D341Med (cell line): ENCODE measurements at places on chromosomes 11 and 22.

DNA sequence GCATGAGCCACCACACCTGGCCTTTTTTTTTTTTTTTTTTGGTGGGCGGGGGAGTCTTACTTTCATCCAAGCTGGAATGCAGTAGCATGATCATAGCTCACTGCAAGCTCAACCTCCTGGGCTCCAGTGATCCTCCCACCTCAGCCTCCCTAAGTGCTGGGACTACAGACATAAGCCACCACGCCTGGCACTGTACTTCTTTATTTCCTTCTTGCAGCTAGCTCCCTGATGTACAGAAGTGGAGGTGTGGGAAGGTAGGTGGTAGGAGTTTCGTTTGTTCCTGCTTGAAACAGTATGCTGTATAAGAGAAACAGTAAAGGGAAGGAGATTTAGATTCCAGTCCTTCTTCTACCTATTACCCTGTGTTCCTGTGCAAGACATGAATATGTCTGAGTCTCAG is 72.1 kb downstream of the WNT11 start:
- DNase-seq, result no peak

GRCh38 chr22:45246060-45246985 is 5.6 kb upstream of the KIAA0930 start:
- no peak for DNase-seq

GRCh38 chr11:117826832-117827231 is 2.3 kb upstream of the FXYD2 start:
- no peak for DNase-seq

GRCh38 chr11:65851811-65852507 is 6.0 kb downstream of the CFL1 start:
- DNase-seq, result no peak

GRCh38 chr22:36411589-36412258 is 24.0 kb upstream of the MYH9 start:
- no peak for DNase-seq

DNA sequence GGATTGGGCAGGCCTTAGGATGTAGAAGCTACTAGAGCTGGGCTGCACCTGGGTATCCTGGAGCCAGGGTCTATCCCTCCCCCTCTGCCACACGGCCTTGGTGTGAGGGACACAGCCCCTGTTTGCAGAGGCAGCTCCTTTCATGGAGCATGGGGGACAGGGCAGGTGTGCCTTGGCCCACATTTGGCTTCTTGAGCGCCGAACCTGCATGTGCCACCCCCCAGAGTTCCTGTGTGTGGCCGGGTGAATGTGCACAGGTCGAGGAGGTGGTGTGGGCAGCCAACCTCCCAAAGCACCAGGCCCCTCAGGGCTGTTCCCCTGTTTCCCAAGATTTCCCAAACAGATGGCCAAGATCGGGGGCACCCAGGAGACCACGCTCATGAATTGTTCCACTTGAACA is 7.9 kb upstream of the KCNQ1OT1 start:
- DNase-seq, result no peak

- DNase-seq, result no peak
Observed at GRCh38 chr11:76795290-76795935, 12.3 kb downstream of the TSKU start.

DNA sequence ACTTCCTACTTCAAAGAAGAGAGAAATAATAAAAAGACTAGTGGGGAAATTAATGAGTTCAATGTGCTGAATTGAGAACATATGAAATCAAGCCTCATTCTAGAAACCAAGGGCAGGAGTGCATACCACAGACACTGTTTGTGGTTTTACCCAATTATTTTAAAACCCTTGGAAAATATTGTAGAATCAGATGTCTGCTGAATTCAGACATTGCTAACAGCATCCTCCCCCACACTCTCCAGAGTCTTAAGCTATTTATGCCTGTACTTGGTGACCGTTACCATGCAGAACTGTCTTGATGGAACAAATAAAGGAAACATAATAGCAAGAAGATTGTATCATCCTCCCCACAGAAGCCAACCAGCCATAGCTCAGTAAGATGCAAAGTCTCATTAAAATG is 850.1 kb downstream of the NTM start:
- no peak for DNase-seq

DNA sequence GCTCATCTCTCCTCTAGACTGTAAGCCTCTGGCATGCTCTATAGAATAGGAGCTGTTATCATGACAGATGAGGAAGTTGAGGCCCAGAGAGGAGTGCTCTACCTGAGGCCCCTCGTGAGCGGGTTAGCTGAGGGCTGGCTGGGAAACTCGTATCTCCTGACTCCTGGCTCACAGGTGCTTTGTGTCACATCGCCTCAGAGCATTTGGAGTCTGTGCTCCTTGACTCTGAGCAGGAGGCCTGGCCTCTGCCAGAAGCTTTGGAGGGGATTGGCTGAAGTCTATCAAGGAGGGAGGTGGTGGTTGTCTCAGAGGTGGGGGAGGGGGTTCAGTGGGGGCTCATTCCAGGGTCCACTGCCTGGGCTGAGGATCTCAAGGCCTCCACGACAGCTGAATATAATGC is 7.4 kb downstream of the KCNC1 start:
- no peak for DNase-seq

GRCh38 chr11:46003572-46003971 is 81.1 kb downstream of the LARGE2 start:
- DNase-seq, result no peak

GRCh38 chr11:2789331-2789730 is 89.5 kb upstream of the KCNQ1OT1 start:
- no peak for DNase-seq

DNA sequence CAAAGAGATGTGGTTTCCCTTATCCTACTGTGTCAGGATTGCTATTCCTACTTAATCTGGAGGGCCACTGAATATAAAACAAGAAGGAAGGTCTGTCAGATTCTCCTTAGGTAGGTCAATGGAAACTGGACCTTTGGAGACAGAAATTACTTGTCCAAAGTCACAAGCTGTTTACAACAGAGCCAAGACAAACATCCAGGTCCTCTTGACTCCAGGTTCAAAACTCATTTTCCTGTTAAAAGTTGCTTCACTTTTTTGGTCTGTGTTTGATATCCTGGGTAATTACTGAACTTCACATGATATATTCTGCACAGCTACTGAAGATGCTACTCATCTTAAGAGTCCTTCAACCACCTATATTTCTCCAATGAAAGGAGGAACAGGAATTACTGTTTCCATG is 81.2 kb upstream of the ARHGAP32 start:
- no peak for DNase-seq

- DNase-seq, result peak; percentile 50
Observed at GRCh38 chr11:93532806-93533205, 10.4 kb downstream of the SMCO4 start.

GRCh38 chr22:47036936-47037485 is 274.6 kb downstream of the TBC1D22A start:
- no peak for DNase-seq

- no peak for DNase-seq
Observed at GRCh38 chr11:69438286-69438920, 43.1 kb upstream of the LINC01488 start.

DNA sequence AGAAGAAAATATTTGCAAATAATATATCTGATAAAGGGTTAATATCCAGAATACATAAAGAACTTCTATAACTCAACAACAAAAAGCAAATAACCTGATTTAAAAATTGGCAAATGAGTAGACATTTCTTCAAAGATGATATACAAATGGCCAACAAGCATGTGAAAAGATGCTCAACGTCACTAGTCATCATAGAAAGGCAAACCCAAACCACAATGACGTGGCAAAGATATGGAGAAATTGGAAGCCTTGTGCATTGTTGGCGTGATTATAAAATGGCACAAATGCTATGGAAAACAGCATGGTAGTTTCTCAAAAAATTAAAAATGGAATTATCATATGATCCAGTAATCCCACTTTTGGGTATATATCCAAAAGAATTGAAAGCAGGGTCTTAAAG is 466.3 kb downstream of the TBC1D22A start:
- DNase-seq, result no peak

DNA sequence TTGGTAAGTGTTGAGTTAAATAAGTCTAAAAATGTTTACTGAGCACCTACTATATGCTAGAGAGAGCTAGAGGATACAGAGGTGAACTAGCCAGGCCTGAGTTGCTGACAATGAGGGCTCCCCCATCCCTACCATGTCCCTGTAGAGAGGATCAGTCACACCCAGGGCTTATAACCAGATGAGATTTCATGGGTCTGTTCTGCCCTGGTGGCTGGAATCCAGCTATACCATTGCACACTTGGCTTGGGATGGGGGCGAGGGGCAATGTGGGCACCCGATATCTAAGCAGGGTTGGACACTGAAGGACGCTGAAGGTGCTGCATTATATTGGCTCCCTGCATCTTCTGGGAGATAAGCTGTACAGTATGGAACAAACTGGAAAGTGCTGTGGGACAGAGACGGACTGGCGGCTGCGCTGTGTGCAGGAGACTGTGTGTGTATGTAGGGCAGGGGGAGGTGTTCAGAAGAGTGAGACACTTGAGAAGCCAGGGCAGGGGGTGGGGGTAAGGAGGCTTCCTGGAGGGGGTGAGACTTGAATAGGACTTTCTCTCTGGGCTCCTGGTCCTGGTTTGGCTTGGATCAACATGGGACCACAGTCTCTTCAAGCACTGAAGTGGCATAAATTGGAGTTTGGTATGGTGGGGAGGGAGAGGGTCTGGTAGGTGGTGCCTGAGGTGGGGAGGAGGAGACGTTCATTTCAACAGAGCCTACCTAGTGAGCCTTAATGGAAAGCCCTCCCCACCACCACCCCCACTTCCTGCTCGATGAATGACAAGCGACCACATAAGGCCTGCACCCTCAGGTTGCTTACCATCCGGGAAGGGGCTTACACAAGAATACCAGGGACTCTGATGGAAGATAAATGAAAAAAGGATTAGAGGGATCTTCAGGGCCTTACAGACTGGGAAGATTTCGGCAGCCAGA is 1.8 kb downstream of the CD82 start:
- no peak for DNase-seq

- no peak for DNase-seq
Observed at GRCh38 chr11:94834911-94835593, 66.9 kb downstream of the AMOTL1 start.

DNA sequence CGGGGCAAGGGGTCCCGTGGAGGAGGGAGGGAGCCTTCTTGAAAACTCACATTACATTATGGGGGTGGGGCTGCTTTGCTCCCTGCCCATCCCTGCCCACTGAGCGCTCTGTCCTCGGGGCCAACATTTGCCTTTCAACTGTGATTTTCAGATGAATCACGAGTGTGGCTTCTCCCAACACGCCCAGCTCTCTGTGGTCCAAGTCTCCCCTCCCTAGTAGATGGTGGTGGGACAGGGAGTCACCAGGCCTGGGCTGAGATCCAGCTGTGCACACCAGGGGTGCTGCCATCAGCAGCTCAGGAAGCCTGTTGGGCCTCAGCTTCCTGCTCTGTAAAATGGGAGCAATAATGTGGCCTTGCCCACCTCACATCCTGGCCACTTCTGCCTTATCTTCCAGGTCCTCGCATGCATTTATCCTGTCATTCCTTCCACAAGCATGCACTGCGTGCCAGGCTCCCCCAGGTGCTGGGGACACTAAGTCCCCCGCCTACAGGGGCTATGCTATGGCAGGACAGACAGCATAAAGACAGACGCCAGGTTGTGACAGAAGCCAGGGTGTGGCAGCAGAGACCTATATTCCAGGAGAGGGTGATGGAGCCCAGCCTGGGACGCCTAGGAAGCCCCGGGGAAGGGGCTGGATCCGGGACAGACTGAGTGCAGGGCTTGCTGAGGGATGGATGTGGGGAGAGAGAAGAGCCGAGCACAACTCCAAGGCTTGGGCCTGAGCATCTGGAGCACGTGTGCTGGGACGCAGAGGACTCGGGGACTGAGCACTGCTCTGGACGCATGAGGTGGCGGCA is 30.5 kb downstream of the NFAM1 start:
- DNase-seq, result no peak

- DNase-seq, result no peak
Observed at GRCh38 chr11:84806354-84806753, 820.8 kb downstream of the DLG2 start.

DNA sequence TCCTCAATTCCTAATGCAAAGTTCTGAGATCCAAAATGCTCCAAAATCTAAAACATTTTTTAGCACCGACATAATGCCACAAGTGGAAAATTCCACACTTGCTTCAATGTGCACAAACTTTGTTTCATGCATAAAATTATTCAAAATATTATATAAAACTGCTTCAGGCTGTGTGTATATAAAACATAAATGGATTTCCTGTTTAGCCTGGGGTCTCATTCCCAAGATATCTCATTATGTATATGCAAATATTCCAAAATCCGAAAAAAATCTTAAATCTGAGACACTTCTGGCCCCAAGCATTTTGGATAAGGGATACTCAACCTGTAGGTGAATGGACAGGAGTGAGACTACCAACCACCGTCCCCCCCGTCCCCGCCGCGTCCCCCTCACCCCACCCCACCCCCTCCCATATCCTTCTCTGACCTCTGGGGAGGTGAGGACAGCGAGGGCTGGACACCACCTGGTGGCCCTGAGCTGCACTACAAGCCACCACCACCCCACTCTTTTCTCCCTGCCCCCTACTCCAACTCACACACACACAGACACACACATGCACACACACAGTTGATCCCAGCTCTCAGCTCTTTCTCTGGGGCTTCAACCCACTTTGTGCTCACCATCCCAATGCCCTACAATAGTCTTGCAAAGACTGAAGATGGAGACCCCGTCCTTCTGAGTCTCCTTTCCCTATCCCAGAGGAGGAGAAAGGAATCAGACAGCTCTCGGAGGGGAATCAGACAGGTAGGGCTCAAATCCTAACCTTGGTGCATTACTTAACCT is 101.0 kb downstream of the PDE2A start:
- peak; percentile 74 for DNase-seq

GRCh38 chr11:119992171-119993051 is 145.5 kb downstream of the TRIM29 start:
- DNase-seq, result no peak

- DNase-seq, result no peak
Observed at GRCh38 chr11:93519179-93519578, 24.0 kb downstream of the SMCO4 start.

GRCh38 chr22:38981005-38981991 is 849 bp upstream of the APOBEC3B start:
- DNase-seq, result no peak

- no peak for DNase-seq
Observed at GRCh38 chr11:17256512-17256911, 20.0 kb upstream of the NUCB2 start.

DNA sequence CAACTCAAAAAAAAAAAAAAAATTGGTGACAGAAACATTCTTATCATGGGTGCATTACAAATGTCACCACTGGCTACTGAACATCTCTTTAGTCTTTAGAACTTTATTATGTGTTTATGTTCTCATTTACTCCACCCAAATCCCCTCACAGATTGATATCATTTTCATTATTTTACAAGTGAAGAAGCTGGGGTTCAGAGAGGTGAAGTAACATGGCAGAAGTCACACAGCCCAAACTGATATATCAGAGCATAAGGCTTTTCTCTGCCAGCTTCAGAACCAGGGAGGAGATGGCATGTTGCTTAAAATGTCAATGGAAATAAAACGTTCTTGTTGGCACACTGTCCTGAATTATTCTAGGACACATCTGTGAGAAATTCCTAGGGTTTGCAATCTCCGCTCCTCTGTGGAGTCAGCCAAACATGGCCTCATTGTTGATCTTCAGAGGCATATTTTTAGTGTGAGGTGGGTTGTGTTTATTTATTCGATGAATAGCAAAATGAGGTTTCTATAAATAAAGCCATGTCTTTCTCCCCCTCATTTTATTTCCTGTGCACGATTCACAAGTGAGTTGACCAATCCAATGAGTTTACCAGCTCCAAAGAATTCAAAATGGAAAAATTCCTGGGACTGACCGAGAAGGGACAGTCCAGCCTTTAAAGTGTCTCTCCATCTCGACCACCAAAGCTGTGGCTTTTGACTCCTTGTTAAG is 72.9 kb upstream of the ANO1 start:
- DNase-seq, result no peak

GRCh38 chr22:26606611-26607010 is 11.2 kb downstream of the CRYBB1 start:
- no peak for DNase-seq
